ENCODE measurements at places on chromosomes 13 and 19.

DNA sequence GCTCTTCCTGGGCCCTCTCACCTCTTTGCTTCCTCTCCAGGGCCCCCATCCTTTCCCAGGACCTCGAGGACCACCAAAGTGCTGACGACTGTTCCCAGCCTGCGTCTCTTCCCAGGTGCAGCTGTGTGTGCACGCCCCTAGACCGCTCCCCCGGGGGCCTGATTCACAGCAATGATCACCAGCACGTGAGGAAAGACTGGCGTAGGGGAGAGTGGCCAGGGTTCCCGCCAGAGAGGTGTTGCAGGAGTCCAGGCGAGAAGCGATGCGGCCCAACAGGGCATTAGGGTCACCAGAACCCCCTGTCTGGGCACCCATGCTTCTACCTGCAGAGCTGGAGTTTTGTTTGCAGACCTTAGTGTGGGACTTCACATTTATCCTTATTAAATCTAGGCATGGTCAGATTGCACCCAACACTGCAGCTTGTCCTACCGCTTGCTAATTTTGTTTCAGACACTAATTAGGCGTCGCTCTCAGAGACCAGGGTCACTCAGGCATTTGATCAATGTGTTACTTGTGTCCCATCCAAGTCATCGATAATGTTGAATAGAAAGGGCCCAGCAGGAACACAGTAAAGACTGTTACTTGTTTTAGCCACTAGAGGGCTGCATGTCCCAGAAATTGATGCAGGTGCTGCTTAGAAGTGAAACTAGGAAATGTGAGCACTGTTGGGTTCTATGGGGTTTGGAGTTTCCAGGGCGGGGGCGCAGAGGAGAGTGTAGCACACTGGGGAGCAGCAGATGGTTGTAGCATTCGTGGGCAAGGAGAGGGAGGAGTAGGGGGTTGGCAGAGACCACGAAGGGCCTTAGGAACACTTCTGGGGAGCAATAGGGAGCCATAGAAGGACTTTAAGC is 53.2 kb downstream of the CDADC1 start:
- DNase-seq: peak; percentile 93

GRCh38 chr13:70769817-70770216 is 661.6 kb upstream of the KLHL1 start:
- DNase-seq: no peak

GRCh38 chr19:40806423-40807146 is 7.6 kb downstream of the EGLN2 start:
- DNase-seq: peak; percentile 89

DNA sequence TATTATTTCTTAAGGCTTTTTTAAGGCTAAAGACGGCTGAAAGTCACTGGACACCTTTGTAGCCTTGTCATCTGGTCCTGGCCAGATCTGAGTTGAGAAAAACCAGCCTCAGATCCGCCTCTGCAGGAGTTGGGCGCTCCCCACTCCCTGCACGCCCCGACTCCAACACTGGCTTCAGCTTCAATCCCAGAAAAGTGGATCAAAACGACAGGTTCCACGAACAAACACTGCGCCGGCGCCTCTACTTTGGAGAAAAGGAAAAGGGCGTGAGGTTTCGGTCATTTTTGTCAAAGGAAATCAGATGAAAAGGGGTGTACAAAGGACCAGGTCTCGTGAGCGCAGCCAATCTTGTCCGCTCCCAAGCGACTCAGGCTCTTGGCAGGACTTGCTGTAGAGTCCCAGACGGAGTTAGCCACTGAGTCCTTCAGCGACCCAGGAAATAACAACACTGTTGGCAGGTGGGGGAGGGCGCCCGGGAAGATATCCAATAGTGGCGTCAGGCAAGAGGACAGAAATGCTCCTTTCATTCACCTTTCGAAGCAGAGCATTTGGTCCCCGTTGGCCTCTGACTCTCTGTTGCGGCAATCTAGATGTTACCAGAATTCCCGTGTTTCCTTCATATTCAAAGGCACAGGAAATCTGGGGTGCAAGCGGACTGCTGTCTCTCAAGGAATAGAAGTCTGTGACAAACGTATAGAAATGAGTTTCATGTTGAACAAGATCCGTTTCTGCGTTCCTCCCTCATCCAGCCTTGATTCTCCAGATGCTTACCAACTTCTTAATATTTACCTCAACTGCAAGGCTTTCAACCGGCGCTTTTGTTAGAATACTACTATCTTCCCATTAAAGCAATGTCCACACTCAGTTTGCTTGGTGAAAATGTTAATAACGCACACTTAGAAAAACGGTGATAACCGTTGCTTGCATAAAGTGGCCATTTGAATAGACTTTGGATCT is 1.8 kb upstream of the CCNA1 start:
- no peak for DNase-seq

- no peak for DNase-seq
Measured at GRCh38 chr13:40996426-40997092, 22.6 kb downstream of the ELF1 start.

GRCh38 chr19:17831419-17831888 is 10.1 kb upstream of the INSL3 start:
- no peak for DNase-seq

DNA sequence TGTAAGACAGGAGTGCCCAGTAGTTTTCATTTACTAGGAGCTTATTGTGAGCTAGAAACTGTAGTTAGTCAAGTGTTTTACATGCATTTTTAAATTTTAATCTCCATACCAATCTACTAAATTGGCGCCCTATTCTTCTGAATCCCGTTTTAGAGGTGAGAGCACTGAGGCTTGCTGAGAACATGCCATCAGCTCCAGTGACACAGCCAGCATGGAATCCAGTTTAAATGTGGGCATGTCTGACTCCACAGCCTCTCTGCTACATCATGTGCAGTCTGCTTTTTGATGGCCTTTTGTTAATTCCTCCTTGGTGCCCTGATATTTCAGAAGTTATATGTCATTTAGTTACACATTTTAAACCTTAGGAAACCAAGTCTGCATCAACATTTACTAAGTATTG is 325.4 kb downstream of the DLEU7 start:
- no peak for DNase-seq

DNA sequence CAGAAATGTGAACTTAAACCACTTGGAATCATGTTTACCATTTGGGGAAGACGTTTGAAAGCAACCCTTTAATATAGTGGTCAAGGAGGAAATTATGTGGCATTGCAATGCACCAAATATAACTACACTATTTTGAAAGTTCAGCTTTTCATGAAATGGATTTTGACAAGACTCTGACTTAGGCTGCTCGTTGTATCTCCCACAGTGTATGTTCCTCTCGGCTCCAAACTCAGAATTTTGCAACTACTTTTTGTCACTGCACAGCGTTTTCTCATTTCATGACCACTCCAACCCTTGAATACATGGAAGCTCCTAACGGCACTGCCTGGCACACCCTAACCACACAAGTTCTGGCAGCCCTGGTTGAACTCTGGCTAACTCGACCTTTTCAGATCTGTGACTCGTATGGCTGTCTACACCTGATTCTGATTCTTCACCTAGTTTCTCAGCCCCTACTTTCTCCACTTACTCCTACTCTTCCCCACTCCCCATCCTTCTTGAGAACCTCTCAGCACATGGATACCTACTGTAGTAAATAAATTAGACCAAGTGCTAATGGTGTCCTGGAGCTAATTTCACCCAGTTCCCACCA is 7.0 kb upstream of the POMP start:
- no peak for DNase-seq

GRCh38 chr13:81089371-81090157 is 748.6 kb upstream of the SPRY2 start:
- no peak for DNase-seq

DNA sequence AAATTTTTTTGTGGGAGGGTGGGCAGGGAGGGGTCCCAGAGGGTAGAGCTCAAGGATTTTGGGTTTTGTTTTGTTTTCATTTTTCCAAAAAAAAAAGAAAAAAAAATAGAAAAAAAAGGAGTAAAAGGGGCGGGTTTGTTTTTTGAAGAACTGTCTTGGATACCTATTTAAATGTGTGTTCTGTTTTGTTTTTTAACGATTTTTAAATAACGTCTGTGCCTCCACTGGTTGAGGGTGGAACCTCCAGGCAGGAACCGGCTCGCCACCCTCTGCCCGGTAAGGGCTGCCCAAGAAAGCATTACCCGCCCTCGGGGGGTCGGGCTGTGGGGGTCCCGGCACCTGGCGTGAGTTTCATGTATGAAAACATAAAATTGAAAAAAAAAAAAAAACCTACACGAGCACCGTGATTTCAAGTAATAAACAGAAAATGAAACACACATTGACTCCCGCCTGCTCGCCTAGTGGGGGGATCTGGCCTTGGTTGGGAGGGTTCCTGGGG is 10.4 kb downstream of the MIDN start:
- DNase-seq: peak; percentile 73

DNA sequence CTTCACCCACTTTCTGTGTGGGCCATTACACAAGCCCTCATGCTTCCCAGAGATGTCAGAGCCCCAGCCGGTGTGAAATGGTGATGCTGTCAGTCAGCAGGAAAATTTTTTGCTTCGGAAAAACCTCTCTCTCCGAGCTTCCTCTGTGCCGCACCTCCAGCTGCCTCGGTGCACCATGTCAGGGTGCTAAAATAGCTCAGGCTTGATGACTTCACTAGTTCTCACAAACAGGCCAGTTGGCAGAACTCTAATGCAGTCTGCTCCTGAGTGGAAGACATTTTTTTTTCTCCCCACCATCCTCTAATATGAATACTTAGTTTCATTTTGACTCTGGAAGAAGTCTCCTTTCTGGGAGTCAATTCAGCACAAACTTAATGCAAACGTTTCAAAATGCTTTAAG is 71.3 kb downstream of the KLF12 start:
- peak; percentile 80 for DNase-seq

GRCh38 chr13:113448545-113448884 is 4.8 kb downstream of the ADPRHL1 start:
- peak; percentile 80 for DNase-seq

DNA sequence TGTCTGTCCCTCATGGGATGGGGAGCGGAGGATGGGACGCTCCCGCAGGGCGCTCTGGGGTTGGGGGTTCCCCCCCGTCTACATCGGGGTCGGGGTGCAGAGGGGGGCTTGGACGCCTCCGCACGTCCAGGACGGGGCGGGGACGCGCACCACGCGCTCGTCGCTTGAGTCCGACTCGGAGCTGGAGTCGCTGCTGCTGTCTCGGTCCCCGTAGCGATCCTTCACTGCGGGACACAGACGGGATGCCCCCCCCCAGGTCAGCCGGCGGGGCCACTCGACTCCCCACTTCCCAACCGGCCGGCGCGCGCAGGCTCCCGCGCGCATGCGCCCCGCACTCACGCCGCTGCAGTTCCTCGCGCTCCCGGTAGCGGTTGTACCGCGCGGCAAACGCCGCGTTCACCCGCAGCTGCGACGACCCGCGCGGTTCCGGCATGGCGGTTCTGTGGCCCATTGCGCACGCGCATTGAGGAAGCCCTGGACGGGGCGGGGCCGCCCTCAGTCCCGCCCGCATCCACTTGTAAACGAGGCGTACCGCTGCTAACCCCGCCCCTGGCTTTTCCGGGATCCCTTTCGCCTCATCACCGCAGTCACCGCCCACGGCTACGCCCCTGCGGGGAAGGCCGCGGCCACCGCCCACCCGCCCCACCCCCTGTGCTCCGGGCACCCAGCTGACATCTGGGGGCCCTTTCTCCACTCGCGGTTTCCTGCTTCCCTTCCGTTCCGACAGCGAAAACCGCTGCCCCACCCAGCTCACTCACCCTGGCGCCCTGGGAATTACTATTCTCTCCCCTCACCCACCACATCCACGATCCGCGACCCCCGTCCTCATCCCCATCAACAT is at the start of gene KRI1:
TSS of gene KRI1 (minus strand) at position 444 of the 841 bp plus-strand sequence. CDS start at position 433, 11 bp downstream.
- DNase-seq: peak; percentile 99

DNA sequence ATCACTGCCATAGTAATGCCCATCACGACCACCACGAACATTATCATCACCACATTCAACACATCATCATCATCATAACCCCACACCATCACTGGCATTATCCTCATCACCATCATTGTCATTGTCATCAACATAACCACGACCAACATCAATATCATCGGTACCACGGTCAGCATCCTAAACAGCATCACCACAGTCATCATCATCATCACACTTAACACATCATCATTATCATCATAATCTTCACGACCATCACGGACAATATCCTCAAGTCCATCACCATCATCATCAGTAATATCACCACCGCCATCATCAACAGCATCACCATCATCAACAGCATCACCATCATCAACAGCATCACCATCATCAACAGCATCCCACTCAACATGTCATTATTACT is 70.3 kb downstream of the MBD3L1 start:
- no peak for DNase-seq

DNA sequence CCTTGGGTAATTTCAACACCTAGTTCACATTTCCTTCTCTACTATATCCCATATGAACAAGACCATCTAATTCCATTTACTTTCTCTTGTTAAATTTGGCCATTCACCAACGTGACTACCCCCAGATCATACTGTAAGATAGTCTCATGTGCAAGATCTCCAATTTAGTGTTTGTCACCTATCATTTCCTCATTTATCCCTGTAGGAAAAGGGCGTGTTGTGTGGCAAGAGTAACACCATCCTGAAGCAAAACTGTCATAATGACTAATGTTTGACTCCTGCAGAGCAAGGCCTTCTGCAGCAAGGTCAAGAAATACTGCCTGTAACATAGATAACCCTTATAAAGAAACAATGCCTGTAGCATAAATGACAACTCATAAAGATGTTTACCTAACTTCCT is 51.3 kb downstream of the SUCLA2 start:
- DNase-seq: no peak

DNA sequence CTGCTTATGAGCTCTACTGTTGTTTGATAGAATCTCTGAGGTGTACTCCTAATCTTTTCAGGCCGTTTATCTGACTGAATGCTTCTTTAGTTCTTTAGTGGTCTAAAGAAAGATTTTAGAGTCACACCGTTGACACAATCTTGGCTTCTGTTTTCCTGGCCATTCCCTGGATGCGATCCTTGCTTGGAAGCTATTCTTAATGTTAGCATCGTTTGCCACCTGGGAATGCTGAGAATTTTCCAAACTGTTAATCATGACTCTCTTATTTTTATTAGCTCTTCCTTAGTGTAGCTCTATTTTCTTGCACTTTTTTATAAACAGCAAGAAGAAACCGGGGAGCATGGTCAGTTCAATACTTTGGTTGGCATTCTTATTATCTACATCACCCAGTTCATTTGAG is 281.0 kb upstream of the PCDH20 start:
- no peak for DNase-seq

DNA sequence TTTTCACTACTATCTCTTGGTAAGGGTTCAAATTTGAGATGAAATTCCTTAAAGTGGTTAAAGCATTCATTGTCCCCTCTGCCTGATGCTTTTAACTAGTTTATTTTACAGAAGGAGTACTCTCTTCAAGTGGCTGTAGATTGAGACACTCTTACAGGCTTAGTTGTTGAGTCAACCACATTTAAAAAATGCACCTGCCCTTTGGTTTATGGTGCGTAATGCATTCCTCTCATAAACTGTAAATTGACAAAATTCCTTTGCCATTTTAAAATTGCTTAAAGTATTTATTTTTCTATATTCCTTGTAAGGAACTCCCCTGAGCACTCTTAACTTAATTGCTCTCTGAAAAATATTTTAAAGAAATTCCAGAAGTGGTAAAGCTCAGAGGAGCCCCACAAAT is 826 bp upstream of the GPC5 start:
- no peak for DNase-seq

GRCh38 chr13:43102304-43102703 is 78.9 kb downstream of the DNAJC15 start:
- DNase-seq: no peak

GRCh38 chr13:91355826-91356710 is 8.6 kb downstream of the MIR17HG start:
- peak; percentile 46 for DNase-seq

GRCh38 chr13:95485518-95486144 is 66.9 kb upstream of the CLDN10 start:
- DNase-seq: no peak

All from Karpas-422 (cell line).